NCI-H2029 treated with DMSO at 0.1 percent for 48 hours (cell line): ENCODE measurements at places on chromosomes 1 and 21.

- DNase-seq = no peak
These were observed 13.8 kb downstream of the TP53BP2 start for GRCh38 chr1:223831755-223832636.

DNA sequence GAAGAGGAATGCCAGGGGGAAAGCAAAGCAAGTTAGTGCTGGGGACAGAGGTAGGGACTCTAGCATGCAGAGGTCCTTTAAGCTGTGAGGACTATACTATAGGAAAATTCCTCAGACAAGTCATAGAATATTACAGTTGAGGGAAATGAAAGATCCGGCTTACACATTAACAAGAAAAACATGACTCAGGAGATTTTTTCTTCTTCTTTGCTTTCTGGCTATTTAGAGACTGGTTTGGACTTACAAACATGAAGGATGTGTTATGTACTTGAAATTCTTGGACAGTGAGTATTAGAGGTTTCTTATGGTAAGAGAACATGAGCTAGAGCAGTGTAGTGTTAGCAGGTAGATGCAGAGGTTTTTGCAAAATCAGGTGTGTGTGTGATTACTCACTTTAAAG is 24.9 kb downstream of the USP25 start:
- DNase-seq = no peak

- no peak for DNase-seq
These were observed 4.7 kb upstream of the DENND2D start for GRCh38 chr1:111204983-111205713.

GRCh38 chr1:244576259-244576892 is 76.5 kb upstream of the DESI2 start:
- DNase-seq = no peak

GRCh38 chr1:166814611-166815010 is 24.7 kb upstream of the POGK start:
- no peak for DNase-seq

DNA sequence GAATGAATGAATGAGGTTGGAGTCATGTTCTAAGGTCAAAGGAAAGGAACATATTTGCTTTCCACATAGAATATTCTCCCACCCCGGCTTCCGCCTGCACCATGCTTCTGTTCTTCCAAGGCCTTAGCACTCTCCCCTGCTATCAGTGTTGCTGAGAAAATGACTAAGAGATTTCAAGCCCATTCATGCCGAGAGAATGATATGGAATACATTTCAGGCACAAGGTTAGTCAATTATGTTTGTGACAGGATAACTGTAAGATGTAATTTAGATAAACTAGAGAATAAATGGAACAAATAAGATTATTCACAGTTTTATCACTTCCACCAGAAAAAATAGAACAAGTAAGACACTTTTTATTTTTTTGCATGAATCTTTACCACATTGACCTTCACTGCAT is 122.6 kb downstream of the PLD5 start:
- no peak for DNase-seq

DNA sequence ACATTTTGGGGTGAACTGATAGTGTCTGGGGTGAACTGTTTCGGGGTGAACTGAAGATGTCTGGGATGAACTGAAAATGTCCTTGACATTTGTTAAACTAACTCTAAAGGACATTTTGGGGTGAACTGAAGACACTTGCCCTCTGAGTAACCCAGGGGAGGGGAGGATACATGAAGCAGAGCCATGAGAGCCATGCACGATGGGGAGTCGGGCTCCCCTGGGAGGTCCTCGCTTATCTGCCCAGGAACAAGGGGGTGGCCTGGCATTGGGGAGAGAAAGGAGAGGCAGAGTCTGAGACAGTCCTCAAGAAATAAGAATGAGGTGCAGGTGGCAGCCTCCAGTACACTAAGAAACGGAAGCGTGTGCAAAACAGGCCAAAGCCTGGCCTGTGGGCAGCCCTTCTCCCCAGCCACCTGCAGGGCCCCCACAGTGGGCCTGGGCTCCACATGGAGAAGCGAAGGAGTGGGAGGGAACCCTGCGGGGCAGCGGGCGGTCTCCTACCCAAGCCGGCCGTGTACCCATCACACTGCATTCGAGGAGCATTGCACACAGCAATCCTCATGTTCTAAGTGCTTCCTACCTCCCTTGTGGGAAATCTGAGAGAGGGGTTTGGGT is 24.2 kb downstream of the RSPH1 start:
- DNase-seq = no peak

- peak; percentile 5 for DNase-seq
These were observed 8.7 kb upstream of the MDM4 start for GRCh38 chr1:204507317-204508105.

DNA sequence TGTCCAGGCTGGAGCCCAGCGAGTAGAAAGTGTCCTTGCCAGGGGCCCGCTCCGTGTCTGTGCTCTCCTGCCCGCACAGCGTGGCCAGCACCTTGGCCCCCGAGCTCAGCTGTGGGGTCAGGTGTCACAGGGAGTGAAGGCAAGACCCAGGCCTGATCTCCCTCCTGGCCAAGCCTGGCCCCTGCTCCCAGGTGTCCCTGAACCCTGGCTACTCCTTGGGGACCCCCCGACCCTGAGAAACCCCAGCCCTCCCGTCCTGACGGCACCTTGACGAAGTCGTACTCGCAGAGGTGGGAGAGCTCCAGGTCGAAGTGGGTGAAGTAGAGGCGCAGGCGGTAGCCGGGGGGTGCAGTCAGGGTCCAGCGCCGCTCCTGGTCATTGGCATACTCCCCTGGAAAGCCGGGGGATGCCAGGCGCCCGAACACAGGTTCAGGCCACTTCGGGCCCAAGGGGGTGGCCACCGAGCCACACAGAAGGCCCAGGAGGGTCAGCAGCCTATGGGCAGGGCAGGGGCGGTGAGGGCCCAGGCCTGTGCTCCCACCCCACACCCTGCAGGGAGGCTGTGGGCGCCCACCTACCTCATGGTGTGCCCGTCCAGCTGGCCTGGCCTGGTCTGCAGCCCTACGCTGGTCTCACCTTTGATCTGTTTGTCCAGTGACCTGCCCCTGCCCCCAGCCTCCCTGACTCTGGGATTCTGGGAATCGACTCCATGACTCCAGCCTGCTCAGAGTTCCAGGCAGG is at the start of gene MASP2:
MASP2 (minus strand) TSS at position 615 of the 741 bp plus-strand sequence; CDS start at position 583, 32 bp downstream.
- DNase-seq = no peak
